ENCODE measurements at places on chromosomes 4 and X. TPM values are rescaled to one million over a fixed set of nuclear protein-coding genes. Genes with fewer than 3 reads are reported as not detected.

FAM184B gene
- under 0.01 TPM for total RNA-seq

MAGEA11 gene
- not detected for total RNA-seq

DNA sequence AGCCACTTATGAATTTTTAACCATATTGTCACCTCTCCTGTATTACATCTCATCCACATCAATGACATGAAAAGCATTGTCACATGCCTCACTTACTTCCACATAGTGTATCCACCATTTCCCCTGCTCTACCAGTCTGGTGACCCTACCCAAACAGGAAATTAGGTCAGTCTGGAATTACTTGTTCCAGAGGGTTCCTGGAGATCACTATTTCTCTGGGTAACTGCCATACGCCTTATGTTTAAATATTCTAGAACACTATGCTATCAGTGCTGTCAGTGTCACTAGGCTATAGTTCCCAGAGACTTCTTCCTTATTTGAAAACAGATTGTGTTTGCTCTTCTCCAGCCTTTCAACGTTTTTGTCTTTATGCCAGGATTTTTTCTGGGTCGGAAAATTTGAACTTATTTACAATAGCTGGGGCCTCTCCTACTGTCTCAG is 15.0 kb downstream of the SRPX2 start:
- peak; percentile 56 for DNase-seq

DNA sequence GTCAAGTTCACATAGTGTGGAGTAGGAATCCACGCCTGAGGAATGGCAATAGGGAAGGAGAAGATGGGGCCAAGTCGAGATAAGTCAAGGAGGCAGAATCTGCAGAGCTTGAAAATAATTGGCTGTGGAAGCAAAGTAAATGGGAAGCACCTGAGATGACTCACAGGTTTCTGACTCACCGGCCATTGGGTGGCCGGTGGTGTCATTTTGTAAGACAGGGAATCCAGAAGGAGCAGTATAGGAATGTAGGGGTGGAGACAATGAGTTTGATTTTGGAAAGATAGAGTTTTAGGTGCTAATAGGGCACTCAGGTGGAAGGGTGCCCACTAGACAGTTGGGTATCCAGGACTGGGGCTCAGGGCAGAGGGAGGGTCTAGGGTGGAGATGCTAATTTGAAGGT is 201.0 kb upstream of the MAMLD1 start:
- no peak for DNase-seq

- DNase-seq, result no peak
Measured at GRCh38 chr4:100356172-100356571, 161.7 kb downstream of the EMCN start.

GRCh38 chr4:56048383-56048701 is 99.6 kb downstream of the CEP135 start:
- no peak for DNase-seq
